ENCODE measurements at places on chromosomes 4 and X.

- no peak for DNase-seq
- no peaks in the 10 kb centered on the region for H3K4me1 ChIP-seq
- H3K36me3 ChIP-seq, result no peaks in the 10 kb centered on the region
- no peak overlapping the region for H3K27ac ChIP-seq
- H3K4me3 ChIP-seq, result no peak overlapping the region
- H3K27me3 ChIP-seq, result no peaks in the 10 kb centered on the region
Observed at GRCh38 chr4:16450031-16450430, 223.8 kb upstream of the TAPT1 start.

- H3K4me3 ChIP-seq, result peak overlapping the region; percentile 79
- peak; percentile 65 for DNase-seq
- H3K27me3 ChIP-seq, result peaks cover 23% of the 10 kb centered on the region
- peaks cover 5% of the 10 kb centered on the region for H3K4me1 ChIP-seq
- H3K36me3 ChIP-seq, result no peaks in the 10 kb centered on the region
Observed at GRCh38 chrX:103464774-103465117, 54.5 kb downstream of the RAB40A start.

- H3K27ac ChIP-seq, result no peak overlapping the region
- H3K4me3 ChIP-seq, result no peak overlapping the region
- no peaks in the 10 kb centered on the region for H3K4me1 ChIP-seq
Observed at GRCh38 chr4:164807611-164808010, 53.7 kb downstream of the SMIM31 start.

DNA sequence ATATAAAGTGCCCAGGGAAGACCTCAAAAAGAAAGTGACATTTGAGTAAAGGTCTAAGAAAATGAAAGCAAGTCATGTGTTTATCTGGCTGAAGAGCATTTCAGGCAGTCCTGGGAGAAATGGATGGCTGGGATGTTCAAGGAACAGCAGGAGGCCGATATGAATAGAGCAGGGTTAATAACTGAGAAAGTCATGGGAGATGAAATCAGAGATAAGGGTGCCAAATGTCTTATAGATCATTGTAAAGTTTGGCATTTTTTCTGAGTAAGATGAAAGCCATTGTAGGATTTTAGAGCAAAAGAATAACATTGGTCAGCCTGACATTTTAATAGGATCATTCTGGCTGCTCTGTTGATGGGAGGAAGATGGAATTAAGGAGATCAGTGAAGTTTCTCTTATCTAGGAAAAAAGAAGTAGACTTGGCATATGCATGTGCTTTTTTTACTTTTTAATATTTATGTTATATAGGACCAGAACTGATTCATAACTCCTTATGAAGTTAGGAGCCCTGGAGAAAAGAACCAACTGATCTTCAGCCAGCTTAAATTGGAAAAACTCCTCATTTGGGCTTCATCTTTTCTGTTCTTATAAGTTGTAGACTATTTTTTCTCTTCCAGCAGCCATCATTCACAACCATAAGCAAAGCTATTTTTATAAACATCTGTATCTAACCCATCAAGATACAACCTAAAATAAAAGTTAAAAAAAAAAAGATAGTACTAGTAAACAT lies 18.6 kb downstream of the AIMP1 start:
- H3K36me3 ChIP-seq, result peaks cover 42% of the 10 kb centered on the region
- H3K27me3 ChIP-seq, result no peaks in the 10 kb centered on the region
- no peak for DNase-seq
- no peak overlapping the region for H3K27ac ChIP-seq

DNA sequence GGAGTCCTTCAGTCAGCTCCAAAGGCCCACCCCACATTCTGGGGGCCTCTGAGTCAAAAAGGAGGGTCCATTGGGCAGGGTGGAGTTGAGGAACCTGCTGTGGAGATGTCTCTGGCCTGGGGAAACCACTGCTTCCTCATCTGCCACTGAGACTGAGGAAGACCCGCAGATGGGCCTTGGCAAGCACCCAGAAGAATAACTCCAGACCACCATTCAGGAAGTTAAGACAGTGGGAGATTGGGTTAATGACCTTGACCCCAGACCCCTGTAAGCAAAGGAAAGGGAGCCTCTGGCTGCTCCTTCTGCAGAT lies 8.1 kb upstream of the HSD17B10 start:
- no peak overlapping the region for H3K27ac ChIP-seq
- no peaks in the 10 kb centered on the region for H3K36me3 ChIP-seq
- peaks cover 14% of the 10 kb centered on the region for H3K4me1 ChIP-seq
- H3K4me3 ChIP-seq, result peak overlapping the region; percentile 80
- DNase-seq, result no peak

DNA sequence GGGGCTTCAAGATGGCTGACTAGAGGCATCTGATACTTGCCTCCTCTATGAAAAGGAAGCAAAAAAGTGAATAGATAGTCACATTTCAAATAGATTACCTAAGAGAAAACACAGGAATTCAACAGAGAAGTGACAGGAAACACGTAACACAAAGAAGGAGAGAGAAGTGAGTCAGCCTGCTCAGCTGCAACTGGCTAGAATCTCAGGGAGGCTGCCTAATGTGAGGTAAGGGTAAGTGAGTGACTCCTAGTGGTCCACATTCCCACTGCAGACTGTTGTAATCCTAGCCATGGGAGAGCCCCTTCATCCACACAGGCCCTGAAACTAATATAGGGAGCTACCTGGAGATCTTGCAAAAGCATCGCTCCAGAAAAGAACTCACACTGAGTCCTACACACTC lies 179.2 kb downstream of the SLC7A11 start:
- H3K36me3 ChIP-seq, result peaks cover 5% of the 10 kb centered on the region
- H3K4me3 ChIP-seq, result no peak overlapping the region
- DNase-seq, result no peak
- H3K27me3 ChIP-seq, result no peaks in the 10 kb centered on the region
- no peak overlapping the region for H3K27ac ChIP-seq

GRCh38 chr4:78754872-78755271 lies 21.3 kb upstream of the BMP2K start:
- DNase-seq, result no peak
- H3K4me1 ChIP-seq, result no peaks in the 10 kb centered on the region
- H3K27me3 ChIP-seq, result peaks cover 3% of the 10 kb centered on the region
- H3K27ac ChIP-seq, result no peak overlapping the region
- H3K4me3 ChIP-seq, result no peak overlapping the region

DNA sequence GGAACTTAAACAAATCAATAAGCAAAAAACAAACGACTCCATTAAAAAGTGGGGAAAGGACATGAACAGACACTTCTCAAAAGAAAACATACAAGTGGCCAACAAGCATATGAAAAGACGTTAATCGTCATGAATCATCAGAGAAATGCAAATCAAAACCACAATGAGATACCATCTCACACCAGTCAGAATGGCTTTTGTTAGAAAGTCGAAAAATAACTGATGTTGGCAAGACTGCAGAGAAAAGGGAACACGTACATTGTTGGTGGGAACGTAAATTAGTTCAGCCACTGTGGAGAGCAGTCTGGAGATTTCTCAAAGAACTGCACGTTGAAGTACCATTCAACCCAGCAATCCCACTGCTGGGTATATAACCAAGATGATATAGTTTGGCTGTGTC lies 23.7 kb downstream of the NEUROG2 start:
- no peak overlapping the region for H3K4me3 ChIP-seq
- no peak overlapping the region for H3K27ac ChIP-seq
- DNase-seq, result no peak
- H3K4me1 ChIP-seq, result no peaks in the 10 kb centered on the region
- H3K27me3 ChIP-seq, result peaks cover 10% of the 10 kb centered on the region

- no peaks in the 10 kb centered on the region for H3K36me3 ChIP-seq
- H3K4me3 ChIP-seq, result no peak overlapping the region
- no peak for DNase-seq
- H3K27me3 ChIP-seq, result peaks cover 3% of the 10 kb centered on the region
Observed at GRCh38 chrX:31038575-31039326, 33.1 kb downstream of the FTHL17 start.

DNA sequence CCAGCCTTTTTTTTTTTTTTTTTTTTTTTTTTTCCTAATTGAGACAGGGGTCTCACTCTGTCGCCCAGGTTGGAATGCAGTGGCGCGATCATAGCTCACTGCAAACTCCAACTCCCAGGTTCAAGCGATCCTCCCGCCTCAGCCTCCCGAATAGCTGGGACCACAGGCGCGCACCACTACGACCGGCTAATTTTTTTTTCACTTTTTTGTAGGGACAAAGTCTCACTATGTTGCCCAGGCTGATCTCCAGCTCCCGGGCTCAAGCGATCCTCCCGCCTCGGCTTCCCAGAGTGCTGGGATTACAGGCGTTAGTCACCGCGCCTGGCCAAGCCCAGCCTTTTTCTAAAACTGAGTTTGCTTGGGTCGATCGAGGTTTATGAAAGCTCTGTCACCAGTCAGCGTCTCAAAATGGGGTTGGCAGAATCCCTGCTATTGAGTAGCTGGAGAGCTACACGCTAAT lies 1.3 kb upstream of the OTUD5 start:
- peak overlapping the region; percentile 99 for H3K27ac ChIP-seq
- peaks cover 20% of the 10 kb centered on the region for H3K4me1 ChIP-seq
- H3K4me3 ChIP-seq, result peak overlapping the region; percentile 99
- no peak for DNase-seq
- H3K36me3 ChIP-seq, result no peaks in the 10 kb centered on the region

GRCh38 chrX:71652405-71652804 lies 14.9 kb upstream of the LOC101059915 start:
- no peaks in the 10 kb centered on the region for H3K4me1 ChIP-seq
- no peaks in the 10 kb centered on the region for H3K36me3 ChIP-seq
- H3K27ac ChIP-seq, result no peak overlapping the region

DNA sequence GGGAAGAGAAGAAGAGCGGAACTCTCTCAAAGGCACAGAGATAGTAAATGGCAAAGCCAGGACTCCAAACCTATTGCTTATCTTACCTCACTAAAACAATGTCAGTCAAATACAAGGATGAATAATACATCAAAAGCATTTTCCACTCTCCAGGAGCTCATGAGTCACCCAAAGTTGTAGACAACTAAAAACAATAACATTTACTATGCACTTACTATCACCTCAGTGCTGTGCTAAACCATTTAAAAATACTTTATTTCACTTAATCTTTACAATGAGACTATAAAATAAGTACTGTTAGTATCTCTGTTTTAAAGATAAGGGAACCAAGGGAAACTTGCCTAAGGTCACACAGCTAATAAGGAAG lies 163.2 kb upstream of the SPANXC start:
- no peak for DNase-seq
- no peak overlapping the region for H3K27ac ChIP-seq
- H3K27me3 ChIP-seq, result peaks cover 5% of the 10 kb centered on the region
- no peaks in the 10 kb centered on the region for H3K4me1 ChIP-seq
- no peaks in the 10 kb centered on the region for H3K36me3 ChIP-seq

DNA sequence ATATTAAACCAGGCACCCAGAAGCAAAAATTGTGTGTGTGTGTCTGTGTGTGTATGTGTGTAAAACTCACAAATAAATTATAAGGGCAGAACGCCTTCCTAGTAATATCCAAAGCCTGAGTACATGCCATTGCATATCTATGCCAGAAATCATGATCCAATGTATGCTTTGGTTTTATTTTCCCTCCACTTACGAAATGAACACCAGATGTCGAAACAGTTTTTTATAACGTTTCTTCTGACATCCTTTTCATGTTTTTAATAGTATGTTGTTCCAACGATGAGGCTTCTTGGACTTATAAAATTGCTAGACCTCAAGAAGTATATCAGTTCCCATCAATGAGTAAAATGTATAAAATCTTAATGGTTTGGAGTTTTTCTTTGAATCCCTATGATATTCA lies 55.4 kb downstream of the KCNIP4 start:
- no peak for DNase-seq
- no peaks in the 10 kb centered on the region for H3K4me1 ChIP-seq
- H3K4me3 ChIP-seq, result no peak overlapping the region
- H3K27ac ChIP-seq, result no peak overlapping the region
- H3K27me3 ChIP-seq, result no peaks in the 10 kb centered on the region

DNA sequence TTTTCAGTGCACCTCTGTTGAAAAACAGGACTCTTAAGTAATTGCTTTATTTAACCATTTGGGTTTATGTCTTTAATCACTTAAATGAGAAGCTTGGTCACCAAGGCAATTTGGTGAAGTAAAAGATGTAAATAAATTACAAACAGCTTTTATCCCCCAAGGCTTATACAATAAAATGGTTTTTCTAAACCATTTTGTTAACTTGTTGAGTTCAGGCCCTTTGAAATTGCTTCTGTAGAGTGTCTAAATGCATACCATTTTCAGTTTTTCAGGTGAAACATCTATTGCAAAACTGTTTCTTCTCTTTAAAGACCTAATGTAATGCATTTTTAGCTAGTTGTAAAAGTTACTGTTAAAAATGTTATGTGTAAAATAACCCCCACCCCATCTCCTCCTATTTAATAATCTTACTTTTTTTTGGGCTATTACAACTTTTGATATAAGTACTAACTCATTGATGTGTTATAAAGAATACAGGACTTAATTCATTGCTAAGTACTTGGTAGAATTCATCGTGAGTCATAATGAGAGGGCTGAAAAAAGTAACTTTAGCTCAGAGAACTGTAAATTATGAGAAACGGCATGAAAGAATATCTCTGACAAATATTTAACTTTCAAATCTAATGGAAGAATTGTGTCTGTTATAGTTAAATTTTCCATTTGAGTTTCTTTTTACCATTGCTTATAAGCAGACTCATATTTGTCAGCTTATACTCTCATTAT lies 4.5 kb downstream of the RAPGEF2 start:
- peak overlapping the region; percentile 60 for H3K4me3 ChIP-seq
- peaks cover 23% of the 10 kb centered on the region for H3K4me1 ChIP-seq
- H3K27ac ChIP-seq, result no peak overlapping the region
- H3K27me3 ChIP-seq, result no peaks in the 10 kb centered on the region
- no peak for DNase-seq
